Suppressor macrophage treated with lipopolysaccharide for 1 hour (primary cell): ENCODE measurements at places on chromosomes 13 and 19.
A peak's percentile ranks its signal among the peaks of the same experiment; 100 is the strongest.

GRCh38 chr13:41416276-41416675, 41.1 kb upstream of the RGCC start:
- peak; percentile 47 for DNase-seq

GRCh38 chr13:75785130-75785529, 149.0 kb downstream of the LMO7 start:
- DNase-seq = peak; percentile 29

- peak; percentile 96 for DNase-seq
Observed at GRCh38 chr19:7680606-7681339, at the start of gene TRAPPC5. Gene TRAPPC5, plus strand, starts transcription at chr19:7680833. Its CDS starts 1,421 bp downstream, at chr19:7682254.

DNA sequence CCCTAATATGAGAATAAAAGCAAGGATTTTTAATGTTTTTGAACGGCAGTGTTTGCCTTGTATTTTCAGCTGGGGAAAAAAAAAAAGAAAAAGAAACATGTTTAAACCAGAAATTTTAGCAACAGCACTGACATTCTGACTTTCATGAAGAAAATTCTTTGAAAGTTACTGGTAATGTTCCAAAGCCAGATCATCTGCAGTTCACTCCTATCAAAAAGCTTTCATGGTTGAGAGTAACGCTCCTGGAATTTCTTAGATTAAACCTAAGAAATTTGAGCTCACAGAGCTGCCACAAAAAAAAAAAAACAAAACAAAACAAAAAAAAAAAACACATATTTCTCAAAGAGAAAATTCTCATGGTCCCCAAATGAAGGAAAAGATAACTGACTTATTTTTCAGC, 1106.7 kb downstream of the EFNB2 start:
- DNase-seq = no peak

GRCh38 chr19:10000171-10000826, 10.0 kb downstream of the COL5A3 start:
- DNase-seq = peak; percentile 76

GRCh38 chr13:51501592-51502152, 48.8 kb upstream of the INTS6 start:
- no peak for DNase-seq

GRCh38 chr13:82976499-82976898, 905.8 kb downstream of the SLITRK1 start:
- no peak for DNase-seq

DNA sequence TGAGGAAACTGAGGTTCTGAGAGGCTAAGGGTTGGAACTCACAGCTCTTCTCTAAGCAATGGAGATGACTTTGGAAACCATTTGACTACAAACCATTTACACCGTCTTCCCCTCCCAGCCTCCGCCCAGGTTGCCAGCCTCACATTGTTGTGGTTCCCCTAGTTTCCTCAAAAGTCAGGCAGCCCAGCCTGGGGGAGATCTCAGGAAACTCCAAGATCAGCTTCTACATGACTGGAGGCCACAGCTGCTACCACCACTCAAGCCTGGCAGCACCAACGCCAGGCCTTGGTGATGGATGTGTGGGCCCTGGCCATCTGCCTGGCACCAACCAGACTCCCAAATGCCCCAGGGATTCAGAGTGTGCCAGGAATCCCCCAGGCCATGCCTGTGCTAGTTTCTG, 207.9 kb downstream of the TSHZ3 start:
- peak; percentile 14 for DNase-seq

GRCh38 chr13:34926508-34926907, 15.6 kb upstream of the NBEA start:
- peak; percentile 14 for DNase-seq

- DNase-seq = no peak
Observed at GRCh38 chr13:90055121-90055520, 1292.4 kb upstream of the MIR17HG start.

- DNase-seq = no peak
Observed at GRCh38 chr13:92745258-92745657, 481.3 kb upstream of the GPC6 start.

GRCh38 chr19:21143854-21144253, 2.0 kb downstream of the ZNF431 start:
- DNase-seq = peak; percentile 41

DNA sequence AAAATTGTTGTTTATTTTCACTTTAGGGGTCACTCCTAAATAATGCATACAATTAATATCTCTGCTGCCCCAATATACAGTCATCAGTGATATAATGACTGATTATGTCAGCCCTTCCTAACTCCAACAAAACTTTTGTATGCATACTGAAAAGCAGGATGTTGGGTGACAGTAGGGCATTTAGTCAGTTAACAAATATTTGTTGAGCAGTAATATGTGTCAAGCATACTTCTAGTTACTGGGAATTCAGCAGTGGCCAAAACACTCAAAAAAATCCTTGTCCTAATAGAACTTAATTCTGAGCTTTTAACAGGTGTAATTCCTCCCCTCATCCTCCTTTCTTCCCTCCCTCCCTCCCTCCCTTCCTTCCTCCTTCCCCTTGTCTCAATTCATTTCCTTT, 560.7 kb upstream of the KLHL1 start:
- DNase-seq = no peak

DNA sequence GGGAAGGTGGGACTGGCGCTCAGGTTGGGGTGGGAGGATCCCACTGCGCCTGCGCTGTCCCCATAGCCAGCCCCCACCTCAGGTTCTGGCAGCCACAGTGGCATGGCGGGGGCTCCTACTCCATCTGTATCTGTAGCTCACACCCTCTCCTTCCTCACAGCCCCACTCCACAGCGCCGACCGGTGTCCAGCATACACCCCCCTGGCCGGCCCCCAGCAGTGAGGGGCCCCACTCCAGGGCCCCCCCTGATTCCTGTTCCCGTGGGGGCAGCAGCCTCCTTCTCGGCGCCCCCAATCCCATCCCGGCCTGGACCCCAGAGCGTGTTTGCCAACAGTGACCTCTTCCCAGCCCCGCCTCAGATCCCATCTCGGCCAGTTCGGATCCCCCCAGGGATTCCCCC, 6.0 kb downstream of the TMED1 start:
- no peak for DNase-seq

DNA sequence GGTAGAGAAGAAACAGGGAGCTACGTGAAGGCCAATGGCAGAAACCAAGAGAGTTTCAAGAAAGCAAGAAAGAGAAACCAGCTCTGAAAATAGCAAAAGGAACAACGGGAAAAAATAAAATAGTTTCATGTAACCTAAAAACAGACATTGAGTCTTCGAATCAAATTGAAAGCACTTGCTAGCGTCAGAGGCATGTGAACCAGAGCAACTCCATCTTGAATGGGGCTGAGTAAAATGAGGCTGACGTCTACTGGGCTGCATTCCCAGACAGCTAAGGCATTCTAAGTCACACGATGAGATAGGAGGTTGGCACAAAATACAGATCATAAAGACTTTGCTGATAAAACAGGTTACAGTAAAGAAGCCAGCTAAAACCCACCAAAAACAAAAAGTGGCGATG, 7.3 kb upstream of the PMIS2 start:
- DNase-seq = no peak
